ENCODE measurements at places on chromosomes 3 and 15. TPM values are rescaled to one million over a fixed set of nuclear protein-coding genes. Genes with fewer than 3 reads are reported as not detected.

GPR160 gene
- not detected for total RNA-seq

ZIC1 gene
- total RNA-seq = not detected

UQCC5 gene
- 1.3 TPM for total RNA-seq

GHSR gene
- total RNA-seq = not detected

EPB42 gene
- total RNA-seq = not detected

LTK gene
- total RNA-seq = under 0.01 TPM

SLC12A1 gene
- total RNA-seq = not detected

LYZL4 gene
- total RNA-seq = 0.39 TPM

SPATA12 gene
- total RNA-seq = not detected

SI gene
- not detected for total RNA-seq

ACAD9 gene
- 51.1 TPM for total RNA-seq

TNFAIP8L3 gene
- not detected for total RNA-seq

ZNF619 gene
- 5.5 TPM for total RNA-seq

SRPRB gene
- 86.5 TPM for total RNA-seq

IL16 gene
- 0.43 TPM for total RNA-seq

DCUN1D1 gene
- total RNA-seq = 16.9 TPM

LRRN1 gene
- total RNA-seq = 0.79 TPM

VGLL3 gene
- 536 TPM for total RNA-seq

GOLGA6B gene
- not detected for total RNA-seq

CD200R1 gene
- total RNA-seq = 0.39 TPM

PFKFB4 gene
- total RNA-seq = 87.2 TPM

MST1 gene
- 9.4 TPM for total RNA-seq

CHRFAM7A gene
- total RNA-seq = not detected

IQCF5 gene
- total RNA-seq = not detected

C3orf70 gene
- total RNA-seq = 0.11 TPM

RNU5B-1 gene
- not detected for total RNA-seq

SEMA6D gene
- 37.7 TPM for total RNA-seq

TGM4 gene
- 16.5 TPM for total RNA-seq

KLHL40 gene
- total RNA-seq = not detected

PLCB2 gene
- total RNA-seq = 1.2 TPM

PATL2 gene
- 0.79 TPM for total RNA-seq

CASR gene
- not detected for total RNA-seq

ARGFX gene
- total RNA-seq = not detected

EFHB gene
- 1.6 TPM for total RNA-seq

B4GALT4 gene
- 58.5 TPM for total RNA-seq

ASB14 gene
- total RNA-seq = under 0.01 TPM
